ENCODE measurements at places on chromosomes 3 and 15.

- DNase-seq = no peak
Measured at GRCh38 chr15:46343196-46343935, 708.5 kb downstream of the SQOR start.

- DNase-seq = no peak
Measured at GRCh38 chr3:48409291-48410201, 20.3 kb downstream of the PLXNB1 start.

- no peak for DNase-seq
Measured at GRCh38 chr3:50189274-50189673, 2.1 kb upstream of the GNAT1 start.

GRCh38 chr3:25044762-25045710 lies 383.0 kb upstream of the RARB start:
- no peak for DNase-seq

- DNase-seq = no peak
Measured at GRCh38 chr3:119140466-119140865, 5.5 kb upstream of the TEX55 start.

GRCh38 chr3:171286580-171287249 lies 173.5 kb downstream of the TNIK start:
- DNase-seq = peak; percentile 54

DNA sequence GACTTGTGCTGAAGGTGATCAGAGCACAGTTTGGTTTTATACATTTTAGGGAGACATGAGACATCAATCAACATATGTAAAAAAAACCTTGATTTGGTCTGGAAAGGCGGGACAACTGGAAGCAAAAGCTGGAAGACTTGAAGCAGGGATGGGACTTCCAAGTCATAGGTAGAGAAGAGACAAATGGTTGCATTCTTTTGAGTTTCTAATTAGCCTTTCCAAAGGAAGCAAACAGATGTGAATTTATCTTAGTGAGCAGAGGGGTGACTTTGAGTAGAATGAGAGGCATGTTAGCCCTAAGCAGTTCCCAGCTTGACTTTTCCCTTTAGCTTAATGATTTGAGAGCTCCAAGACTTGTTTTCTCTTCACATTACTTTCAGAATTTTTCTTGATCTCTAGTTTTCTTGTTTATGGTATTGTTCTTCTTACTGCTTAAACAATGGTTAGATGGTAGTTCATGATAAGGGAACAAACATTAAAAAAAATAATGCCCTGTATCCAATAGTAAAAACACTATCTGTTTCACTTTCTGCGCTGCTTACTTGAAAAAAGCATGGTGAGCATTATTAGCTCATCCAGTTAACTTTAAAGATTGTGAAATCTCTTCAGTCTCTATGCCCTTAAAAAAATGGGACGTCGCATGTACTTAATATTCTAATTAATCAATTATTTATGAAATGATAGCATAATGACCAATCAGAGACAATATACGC lies 48.5 kb upstream of the BCHE start:
- DNase-seq = no peak

All from GM06990 (cell line).